Right renal pelvis (tissue), 4 donors: ENCODE measurements at places on chromosomes 3 and 15. TPM values are rescaled to one million over a fixed set of nuclear protein-coding genes. Genes with fewer than 3 reads are reported as not detected.

DNA sequence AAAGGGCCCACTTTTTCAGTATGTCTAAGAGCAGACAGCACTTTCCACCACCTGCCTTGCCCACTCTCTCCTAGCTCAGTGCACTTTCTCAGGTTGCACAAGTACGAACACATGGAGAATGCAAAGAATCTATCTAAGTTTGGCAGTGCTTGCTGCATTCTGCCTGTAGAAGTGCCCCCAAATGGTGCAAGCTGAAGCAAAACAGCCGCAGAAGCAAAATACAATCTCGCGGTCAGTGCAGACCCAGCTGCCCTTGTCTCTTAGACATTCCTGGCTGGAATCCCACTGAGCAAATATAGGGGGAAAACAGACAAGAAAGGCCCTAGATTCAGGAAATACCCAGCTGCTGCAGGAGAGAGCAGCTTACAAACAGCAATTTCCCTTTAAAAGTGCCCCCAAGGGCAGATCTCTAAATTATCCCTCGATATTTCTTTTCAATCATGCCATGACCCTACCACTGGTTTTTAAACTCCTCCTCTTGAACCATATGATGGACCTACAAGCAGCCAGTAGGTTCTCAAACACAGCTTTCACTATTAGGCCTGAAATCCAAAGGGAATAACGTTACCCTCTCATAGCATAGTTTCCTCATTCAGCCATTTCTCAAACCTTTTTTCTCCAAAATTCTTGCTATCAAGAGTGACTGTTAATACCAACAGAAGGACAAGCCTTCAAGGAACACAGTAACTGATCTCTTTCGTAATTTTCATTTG lies 67.0 kb downstream of the TNIK start:
- DNase-seq = no peak

MKRN2OS gene
- 0.61 TPM for polyA plus RNA-seq

DNA sequence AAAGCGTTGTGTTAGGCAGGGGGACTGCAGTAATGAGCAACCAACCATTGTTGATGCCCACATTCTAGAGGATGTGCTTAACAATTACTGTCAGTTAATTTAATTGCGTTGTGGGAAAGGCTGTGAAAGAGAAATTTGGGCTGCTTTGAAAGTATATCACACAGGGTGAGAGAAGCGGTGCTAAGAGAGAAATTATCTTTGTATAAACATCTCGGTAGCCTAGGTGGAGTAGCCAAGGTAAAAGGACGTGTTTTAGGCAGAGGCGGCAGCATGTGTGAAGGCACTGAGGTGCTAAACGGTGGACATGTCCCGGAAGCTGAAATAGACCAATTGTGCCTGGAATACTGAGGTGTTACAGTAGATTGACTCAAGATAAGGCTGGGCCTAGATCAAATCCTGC lies 71.9 kb downstream of the UBE2E2 start:
- DNase-seq = no peak

DNA sequence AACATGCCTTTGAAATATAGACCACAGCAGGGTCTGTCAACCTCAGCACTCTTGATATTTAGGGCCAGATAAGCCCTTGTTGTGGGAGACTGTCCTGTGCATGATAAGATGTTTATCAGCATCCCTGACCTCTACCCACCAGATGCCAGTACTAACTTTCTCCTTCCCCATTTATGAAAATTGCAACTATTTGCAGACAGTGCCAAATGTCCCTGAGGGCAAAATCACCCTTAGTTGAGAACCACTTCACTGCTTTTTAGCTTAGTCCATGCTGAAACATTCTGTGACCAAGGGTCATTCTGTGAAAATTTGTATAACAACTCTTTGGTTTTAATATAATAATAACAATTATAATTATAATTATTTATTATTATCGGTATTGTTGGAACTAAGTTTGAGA lies 1032.4 kb downstream of the MCTP2 start:
- no peak for DNase-seq

GRIP2 gene
- polyA plus RNA-seq = 1.2 TPM

DNA sequence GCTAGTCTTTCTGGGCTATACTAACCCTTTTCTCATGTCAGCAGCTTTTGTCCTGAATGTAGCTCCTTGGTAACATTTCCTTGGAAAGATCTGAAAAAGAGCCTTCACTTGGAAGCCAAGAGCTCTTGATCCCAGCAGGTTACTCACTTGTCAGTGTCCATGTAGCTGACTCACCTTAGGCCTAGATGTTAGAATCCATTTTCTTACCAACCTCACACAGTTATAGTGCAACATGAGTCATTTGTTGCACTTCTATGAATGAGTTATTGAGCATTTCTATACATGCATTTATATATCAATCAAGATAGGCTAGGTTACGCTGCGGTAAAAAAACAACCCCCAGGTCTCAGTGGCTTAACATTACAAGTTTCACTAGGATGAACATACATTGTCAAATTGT lies 106.8 kb upstream of the SLC7A14 start:
- DNase-seq = no peak

- DNase-seq = no peak
These were observed 1060.2 kb downstream of the ROBO1 start for GRCh38 chr3:78707609-78708008.

GPR149 gene
- not detected for polyA plus RNA-seq

GRCh38 chr3:38119821-38120692 lies 16.9 kb downstream of the ACAA1 start:
- DNase-seq = no peak

CSPG5 gene
- 1.1 TPM for polyA plus RNA-seq

DNA sequence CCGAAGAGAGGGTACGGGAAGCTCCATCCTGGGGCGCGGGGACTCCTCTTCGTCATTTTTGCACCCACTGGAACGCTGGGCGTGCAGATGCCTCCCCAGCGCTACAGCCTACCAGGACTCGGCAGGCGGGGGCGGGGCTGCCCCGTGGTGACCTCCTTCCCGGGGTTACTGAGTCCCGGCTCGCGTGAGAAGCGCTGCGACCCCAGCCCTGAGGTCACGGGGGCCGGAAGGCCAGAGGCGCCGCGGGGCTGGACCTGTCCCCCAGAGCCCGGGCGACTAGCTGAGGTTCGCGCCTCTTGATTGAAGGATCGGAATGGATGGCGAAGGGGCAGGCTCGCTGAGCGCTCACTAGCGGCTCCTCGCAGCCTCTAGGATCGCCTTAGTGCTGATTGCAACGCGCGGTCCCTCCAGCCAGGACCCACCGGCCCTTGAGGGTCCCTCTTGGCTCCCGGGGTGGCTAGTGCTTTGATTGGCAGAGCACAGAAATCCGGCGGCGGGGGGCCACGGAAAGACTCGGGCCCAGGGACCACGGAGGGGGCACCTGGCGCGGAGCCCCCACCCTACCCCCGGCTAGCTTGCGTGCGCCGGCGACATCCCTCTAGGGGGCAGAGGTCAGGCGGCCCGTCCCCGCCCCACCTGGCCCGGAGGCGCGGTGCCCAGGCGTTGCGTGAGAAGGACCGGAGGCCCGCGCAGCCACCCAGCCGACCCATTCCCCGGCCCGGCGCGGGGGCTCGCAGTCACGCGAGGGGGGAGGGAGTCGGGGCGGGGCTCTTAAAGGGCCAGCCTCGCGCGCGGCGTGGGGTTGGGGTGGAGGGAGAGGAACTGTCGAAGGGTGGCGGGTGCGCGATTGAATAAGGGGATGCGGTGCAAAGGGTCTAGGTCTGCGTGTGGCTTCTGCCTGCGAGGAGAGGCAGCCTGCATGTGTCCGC lies 781 bp upstream of the CYP1A1 start:
- no peak for DNase-seq

MPI gene
- 56.7 TPM for polyA plus RNA-seq

GRCh38 chr3:177673112-177673914 lies 476.0 kb upstream of the TBL1XR1 start:
- DNase-seq = no peak

DNA sequence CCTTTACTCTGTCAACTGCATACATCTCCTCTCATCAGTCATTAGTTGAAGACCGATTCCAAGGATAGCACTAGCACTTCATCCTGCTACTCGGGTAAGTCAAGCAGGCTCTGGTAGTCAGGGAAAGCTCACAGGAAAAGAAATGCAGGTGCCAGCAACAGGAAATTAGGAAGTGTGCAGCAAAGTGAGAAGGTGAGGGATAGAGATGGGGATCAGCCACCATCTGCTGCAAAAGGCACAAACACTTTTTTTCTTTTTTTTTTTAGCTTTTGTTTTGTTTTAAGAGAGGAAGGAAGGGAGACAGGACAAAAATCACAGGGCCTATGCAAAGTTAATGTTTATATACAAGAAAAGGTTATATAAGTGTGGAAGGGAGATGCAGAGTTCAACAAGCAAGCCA lies 9.0 kb upstream of the BTLA start:
- DNase-seq = no peak

- DNase-seq = no peak
These were observed 110.8 kb upstream of the NDN start for GRCh38 chr15:23797747-23798446.

DNA sequence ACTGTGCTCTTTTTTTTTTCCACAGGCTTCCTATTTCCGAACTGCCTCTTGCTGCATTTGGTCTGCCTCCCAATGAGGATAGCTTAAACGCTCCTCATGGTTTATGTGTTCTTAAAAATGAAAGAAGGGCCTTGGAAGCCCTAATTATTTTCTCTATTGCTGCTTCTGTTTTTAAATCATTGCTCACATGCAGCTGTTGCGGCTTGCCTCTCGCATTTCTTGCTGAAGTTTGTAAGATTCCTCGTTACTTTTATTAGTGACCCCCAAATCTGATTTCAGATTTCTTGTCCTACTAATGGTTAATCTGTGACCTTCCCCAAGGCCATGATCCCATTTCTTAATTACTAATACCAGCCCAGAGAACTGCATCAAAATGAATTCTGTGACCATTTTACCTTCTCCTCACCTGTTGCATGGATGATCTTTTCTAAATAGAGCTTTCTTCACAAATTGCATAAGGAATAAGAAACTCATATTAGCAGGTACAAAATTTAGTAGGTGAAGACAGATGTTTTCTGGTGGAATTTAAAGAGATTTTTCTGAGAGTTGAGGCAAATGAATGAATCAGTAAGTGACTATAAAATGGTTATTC lies 1.8 kb downstream of the UBE2E1 start:
- no peak for DNase-seq

DNA sequence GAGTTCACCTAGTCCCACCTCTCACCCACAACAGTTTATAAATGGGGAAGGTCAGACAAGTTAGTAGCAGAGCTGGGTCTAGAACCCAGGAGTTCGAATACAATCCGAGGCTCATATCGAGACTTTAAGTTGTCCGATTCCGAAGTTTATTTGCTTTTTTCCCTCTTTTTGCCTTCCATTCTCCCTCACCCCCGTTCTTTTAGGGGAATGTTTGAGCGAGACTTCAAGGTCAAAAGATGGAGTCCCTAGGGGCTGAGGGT lies 7.3 kb downstream of the BCL6 start:
- no peak for DNase-seq

ZNF80 gene
- polyA plus RNA-seq = not detected

ARL14 gene
- polyA plus RNA-seq = 0.77 TPM

- DNase-seq = no peak
These were observed 8.6 kb downstream of the CLN6 start for GRCh38 chr15:68220967-68221366.

DNA sequence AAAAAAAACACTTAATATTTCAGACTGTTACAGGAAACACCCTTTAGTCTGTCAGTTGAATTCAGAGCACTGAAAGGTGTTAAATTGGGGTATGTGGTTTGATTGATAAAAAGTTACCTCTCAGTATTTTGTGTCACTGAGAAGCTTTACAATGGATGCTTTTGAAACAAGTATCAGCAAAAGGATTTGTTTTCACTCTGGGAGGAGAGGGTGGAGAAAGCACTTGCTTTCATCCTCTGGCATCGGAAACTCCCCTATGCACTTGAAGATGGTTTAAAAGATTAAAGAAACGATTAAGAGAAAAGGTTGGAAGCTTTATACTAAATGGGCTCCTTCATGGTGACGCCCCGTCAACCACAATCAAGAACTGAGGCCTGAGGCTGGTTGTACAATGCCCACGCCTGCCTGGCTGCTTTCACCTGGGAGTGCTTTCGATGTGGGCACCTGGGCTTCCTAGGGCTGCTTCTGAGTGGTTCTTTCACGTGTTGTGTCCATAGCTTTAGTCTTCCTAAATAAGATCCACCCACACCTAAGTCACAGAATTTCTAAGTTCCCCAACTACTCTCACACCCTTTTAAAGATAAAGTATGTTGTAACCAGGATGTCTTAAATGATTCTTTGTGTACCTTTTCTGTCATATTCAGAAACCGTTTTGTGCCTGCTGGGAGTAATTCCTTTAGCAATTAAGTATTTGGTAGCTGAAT lies 17.9 kb downstream of the TMEM43 start:
- no peak for DNase-seq

UNC13C gene
- polyA plus RNA-seq = 8.9 TPM

- DNase-seq = peak; percentile 7
These were observed 63.3 kb downstream of the UBE3A start for GRCh38 chr15:25375557-25375956.

DNA sequence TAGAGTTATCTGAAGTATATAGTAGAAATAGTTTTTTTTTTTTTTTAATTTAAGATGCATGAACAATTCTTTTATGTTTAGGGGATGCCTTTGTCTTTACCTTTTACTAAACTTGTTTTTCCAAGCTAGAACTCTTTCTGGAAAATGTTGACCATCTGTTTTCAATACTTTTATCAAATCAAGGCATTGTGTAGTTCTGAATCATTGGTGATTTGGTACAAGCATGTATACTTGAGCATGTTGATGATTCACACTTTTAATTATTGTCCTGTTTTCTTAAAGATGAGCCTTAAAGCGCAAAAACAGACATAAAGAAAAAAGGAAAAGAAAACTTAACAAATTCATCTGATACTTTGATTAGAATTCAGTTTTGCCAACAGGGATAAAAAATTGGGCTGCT lies 28.3 kb downstream of the PDCD6IP start:
- DNase-seq = no peak

DNA sequence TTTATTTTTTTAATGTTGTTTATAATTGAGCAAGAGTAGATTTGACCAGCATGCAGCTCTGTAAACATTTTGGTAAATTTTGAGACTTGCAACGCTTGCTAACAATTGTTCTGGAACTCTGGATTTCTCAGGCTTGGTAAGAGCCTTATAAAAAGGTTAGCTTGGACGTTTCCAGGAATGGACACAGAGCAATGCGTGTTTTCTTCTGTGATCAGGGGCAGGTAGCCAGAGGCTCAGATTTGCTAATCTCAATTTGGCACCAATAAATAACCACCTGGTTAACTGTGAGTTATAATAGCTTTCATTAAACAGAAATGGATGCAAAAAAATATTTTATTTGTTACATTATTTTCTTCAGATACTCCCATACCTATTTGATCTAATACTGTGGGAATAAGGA lies 39.8 kb downstream of the CADM2 start:
- no peak for DNase-seq

- no peak for DNase-seq
These were observed 15.0 kb downstream of the XCR1 start for GRCh38 chr3:46012246-46012645.
